CD4-positive, CD25-positive, alpha-beta regulatory T cell (primary cell): ENCODE measurements at places on chromosomes 7 and 10.

DNA sequence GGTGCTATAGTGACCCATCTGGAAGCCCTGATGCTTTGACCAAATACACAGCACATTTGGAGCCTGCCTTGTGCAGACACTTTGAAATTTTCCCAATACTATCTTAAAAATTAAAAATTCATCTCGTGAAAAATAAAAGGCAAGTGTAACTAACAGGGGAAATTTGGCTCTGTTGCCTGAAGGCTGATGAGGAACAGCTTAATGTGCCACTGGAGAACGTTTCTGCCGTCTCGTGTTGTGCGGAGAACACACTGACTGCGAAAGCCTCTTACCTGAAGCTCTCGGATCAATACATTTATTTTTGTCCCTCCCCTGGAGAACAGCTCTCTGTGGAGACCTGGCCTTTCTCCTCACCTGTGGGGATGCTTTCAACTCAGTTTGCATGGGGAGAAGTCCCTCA, 77.2 kb upstream of the CHST15 start:
- DNase-seq: no peak

DNA sequence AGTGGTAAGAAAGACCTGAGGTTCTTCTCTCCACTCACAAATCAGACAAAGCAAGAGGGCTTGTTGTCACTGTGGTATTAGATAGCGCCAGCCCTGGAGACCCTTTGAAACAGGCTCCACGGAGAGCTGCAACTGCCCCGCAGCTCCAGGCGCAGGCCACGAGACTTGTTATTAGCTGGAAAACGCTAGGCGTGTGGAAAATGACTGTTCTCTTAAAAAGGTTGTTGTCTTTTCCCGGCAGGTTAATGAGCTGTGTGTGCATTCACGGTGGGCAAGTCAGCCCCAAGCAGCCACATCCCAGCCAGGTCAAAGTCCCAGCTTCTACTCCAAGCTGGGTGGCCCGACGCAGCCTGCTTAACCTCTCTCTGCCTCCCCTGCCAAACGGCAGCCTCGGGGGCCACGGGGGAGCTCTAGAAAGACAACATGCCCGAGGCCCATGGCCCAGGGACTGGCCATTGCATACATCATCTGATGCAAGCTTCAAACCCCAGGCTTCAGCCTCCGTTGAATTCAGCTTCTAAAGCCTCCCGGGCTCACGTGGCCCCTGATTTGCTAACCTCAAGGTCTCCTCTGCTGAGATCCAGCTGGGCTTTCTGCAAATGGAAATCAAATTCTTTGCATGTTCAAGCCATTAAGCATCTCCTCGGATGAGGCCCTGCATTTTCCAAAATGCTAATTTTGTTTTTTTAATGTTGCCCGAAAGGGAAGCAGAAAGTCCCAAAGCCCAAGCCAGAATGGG, 61.3 kb upstream of the DNAAF5 start:
- no peak for DNase-seq

- DNase-seq: no peak
These were observed 54.1 kb downstream of the NOD1 start for GRCh38 chr7:30424506-30424905.

- no peak for DNase-seq
These were observed 31.8 kb downstream of the SVOPL start for GRCh38 chr7:138669364-138669763.

DNA sequence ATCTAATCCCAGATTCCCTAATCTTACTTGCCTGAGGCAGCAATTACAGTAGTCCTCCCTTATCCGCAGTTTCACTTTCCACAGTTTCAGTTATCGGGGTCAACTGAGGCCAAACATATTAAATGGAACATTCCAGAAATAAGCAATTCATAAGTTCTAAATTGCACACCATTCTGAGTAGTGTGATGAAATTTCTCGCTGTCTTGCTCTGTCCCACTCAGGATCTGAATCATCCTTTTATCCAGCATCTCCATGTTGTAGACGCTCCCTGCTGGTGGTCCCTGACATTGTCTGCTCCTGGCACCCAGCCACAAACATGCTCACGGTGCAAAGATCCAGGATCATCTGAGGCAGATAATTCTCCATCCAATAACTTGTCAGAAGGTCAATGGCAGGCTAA, 128.7 kb upstream of the CXCL12 start:
- DNase-seq: no peak

GRCh38 chr10:72782649-72783330, 90.8 kb downstream of the MCU start:
- no peak for DNase-seq

DNA sequence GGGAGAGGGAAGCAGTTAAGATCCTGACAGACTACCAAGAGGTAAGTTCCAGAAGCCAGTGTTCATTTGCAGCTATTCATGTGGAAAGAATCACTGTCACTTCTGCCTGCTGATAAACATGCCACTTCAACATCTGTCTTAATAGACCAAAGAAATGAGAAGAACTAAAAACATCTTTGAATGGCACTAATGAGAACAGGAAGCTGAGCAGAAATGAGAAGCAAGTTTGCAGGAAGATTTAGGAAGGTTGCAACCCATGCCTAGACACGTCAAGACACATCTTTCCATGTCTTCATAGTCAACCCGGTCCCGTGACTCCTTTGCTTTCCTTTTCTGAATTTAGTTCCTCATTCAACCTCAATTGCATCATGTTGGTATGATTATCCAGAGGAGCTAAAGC, 180.0 kb downstream of the PDE1C start:
- DNase-seq: no peak

GRCh38 chr10:128557149-128557710, 431.0 kb upstream of the MKI67 start:
- DNase-seq: no peak

- no peak for DNase-seq
These were observed 771 bp downstream of the PHYHIPL start for GRCh38 chr10:59177031-59177797.

DNA sequence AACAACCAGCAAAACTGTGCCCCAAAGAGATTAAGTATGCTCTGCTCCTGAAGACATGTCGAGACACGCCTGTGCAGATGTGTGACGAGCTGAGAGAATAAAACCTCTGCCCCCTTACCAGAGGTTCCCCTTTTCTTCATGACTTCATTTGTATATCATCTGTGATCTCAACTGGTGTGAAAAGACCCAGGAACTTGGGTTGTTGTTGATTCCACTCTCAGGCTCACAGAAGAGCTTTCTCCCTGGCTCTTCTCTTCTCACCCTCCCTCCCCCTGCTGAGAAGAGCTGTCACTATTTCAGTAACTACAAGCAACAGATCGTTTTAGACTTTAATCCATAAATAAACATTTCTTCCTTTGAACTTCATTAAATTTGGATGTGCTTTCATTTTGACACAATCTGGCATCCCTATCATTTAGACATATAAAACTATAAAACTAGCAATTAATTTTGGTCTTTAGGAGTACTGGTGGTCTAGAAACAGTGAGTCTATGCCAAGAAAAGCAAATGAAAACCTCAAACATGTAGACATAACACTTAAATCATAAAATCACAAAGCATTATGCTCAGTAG, 179.3 kb upstream of the FZD8 start:
- no peak for DNase-seq

DNA sequence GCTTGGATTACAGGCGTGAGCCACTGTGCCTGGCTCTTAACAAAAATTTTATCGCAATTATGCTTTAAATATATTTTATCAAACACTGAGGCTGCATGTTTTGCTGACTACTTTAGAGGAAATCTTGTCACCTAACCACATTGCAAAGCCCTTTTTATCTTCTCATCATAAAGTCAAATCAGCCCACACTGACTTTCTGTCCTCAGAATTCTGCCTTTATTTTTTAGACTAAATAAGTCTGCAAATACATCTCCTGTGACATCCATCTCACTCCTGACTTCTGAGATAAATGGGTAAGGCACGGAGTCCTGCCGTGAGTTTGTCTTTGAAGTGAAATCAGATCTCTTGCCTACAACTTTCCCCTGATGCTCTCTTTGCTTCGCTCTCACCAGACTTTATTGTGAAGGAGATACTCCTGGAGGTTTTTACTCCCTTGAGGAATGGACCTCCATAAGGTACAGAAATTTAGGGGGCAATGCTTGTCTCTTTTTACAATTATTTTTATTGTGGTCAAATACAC, 23.5 kb upstream of the UCMA start:
- DNase-seq: no peak

GRCh38 chr7:24115661-24116060, 168.3 kb upstream of the NPY start:
- no peak for DNase-seq

GRCh38 chr10:20254078-20254477, 437.8 kb downstream of the PLXDC2 start:
- no peak for DNase-seq

- no peak for DNase-seq
These were observed 27.5 kb downstream of the LRGUK start for GRCh38 chr7:134154581-134155130.

DNA sequence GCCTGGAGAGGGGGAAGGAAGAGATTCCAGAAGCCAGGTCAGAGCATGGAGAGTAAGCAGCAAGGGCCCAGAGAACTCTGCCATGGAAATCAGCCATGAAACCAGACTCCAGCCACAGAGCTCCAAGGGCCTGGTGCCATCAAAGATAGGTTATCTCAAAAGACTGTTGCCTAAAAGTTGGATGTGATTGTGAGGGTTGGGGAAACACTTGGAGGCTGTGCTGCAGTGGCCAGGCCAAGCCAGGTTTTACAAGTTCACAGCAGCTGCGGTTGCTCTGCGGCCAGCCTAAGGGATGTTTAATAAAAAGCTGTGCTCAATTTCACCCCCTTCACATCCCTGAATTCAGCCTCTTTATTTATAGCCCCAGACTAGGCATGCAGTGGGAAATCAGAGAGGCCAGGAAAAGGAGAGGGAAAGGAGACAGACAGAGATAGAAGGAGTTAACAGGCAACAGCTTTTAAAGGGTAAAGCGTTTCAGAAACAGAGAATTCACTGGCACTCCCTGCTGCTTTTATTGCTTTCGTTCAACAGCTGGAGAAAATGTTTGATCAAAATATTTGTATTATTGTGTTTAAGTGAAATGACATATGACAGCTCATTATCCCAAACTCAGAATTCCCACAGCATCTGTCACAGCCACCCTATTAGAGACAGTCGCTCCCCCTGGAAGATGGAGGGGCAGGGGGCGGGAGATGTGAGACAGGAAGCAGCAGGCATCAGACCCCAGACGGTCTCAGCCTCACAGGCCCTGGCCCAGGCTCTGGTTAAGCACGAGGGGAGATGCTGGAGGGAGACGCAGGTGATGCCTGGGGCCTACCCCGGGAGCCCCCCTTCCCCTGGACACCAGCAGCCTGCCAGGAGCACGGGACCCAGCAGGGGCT, 140.1 kb downstream of the GLI3 start:
- DNase-seq: no peak

DNA sequence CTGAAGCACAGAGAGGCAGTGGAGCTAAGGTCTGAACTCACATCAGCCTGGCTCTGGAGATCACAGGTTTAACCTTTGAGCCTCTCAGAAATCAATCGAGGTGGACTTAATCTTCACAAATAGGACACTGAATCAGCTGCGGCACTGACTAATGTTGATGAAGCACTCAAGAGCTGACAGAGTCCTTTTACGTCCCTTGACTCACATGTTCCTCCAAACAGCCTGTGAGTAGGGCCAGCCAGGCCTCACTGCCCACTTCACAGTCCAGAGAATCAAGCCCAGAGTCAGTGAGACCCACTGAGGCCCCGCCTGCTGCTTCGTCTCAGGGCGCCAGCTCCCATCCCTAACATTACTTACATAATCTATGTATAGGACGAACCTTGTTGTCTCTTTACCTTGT, 63.1 kb downstream of the TNS3 start:
- no peak for DNase-seq

- no peak for DNase-seq
These were observed 11.7 kb upstream of the EEPD1 start for GRCh38 chr7:36141351-36141750.

DNA sequence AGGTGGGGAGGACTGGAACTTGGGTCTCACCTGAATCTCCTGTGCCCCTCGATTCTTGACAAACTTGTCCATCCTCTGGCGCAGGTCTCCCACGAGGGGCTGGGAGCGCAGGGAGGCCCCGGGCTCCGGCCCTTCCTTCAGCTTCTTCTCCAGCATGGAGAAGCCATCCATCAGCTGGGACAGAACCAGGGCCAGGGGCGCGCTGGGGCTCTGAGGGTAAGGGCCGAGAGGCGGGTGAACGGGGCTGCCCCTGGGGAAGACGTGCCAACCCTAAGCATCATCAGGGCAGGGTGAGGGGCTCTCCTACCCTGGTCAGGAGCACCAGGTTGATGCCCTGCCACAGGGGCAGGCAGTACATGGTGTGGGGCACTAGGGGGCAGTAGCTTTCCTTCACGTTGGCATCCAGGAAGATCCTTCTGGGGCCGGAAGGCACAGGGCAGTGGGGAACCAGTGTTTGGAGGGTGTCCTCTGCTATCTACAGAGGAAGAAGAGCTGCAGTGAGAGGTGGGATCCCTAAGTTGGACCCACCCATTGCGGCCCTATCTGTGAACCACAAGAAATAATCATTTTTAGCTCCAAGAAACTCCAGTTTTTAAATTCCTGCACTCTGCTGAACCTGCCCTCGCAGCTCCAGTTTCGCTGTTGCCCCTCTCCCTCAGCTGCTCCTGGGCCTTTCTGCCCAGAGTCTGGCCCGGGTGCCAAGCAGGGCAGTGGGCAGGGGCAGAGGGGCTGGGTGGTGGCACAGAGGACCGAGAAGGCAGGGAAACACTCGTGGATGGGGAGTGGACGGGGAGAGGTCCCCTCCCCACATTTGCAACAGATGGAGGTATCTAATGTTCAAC, 10.8 kb upstream of the PYROXD2 start:
- no peak for DNase-seq

- DNase-seq: no peak
These were observed 103.5 kb upstream of the CELF2 start for GRCh38 chr10:10914144-10914543.

GRCh38 chr7:31125171-31125570, 73.1 kb downstream of the ADCYAP1R1 start:
- no peak for DNase-seq

DNA sequence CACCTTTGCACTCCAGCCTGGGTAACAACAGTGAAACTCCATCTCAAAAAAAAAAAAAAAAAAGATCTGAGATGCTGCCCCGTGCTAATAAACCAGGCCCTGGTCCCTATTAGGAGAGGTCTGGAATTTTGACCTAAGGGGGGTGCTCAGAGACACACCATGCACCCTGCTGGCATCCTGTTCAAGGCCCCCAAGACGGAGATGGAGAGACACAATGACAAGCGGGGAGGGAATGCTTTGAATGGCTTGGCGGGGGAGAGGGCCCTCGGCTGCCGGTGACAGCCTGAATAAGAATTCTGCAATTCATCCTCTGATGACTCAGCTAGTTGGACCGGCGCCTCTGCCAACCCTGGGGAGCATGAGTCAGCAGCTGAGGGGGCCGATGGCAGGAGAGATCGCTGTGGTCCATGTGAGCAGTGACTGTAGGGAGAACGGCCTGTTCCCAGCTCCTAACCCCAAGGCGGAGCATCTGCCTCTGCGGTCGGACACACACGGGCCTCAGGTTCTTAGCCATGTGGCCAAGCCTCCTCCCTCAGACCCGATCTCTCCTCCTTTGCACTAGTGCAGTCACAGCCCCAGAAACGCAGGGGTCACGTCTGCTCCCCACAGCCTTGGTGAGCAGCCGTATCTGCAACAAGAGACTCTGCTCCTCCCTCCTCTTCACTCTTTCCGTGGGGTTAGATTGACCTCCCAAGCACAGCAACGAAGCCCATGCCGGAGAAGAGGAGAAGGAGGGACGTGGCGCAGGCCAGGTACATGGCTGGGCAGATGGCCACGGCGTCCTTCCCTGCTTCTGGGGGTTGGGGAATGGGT, 14.9 kb downstream of the TRIM56 start:
- DNase-seq: no peak

GRCh38 chr7:14691597-14692203, 210.9 kb downstream of the DGKB start:
- peak; percentile 22 for DNase-seq

- no peak for DNase-seq
These were observed 162.3 kb downstream of the HECW1 start for GRCh38 chr7:43274752-43275151.

GRCh38 chr7:66430164-66430545, 198.5 kb upstream of the KCTD7 start:
- no peak for DNase-seq
